ENCODE measurements at places on chromosomes 6 and 20.
A peak's percentile ranks its signal among the peaks of the same experiment; 100 is the strongest.

- H3K4me3 ChIP-seq = no peak overlapping the region
- no peak for DNase-seq
- no peaks in the 10 kb centered on the region for H3K36me3 ChIP-seq
- peaks cover 3% of the 10 kb centered on the region for H3K4me1 ChIP-seq
- H3K27me3 ChIP-seq = no peaks in the 10 kb centered on the region
These were observed 356.0 kb downstream of the HDGFL1 start for GRCh38 chr6:22925304-22925835.

DNA sequence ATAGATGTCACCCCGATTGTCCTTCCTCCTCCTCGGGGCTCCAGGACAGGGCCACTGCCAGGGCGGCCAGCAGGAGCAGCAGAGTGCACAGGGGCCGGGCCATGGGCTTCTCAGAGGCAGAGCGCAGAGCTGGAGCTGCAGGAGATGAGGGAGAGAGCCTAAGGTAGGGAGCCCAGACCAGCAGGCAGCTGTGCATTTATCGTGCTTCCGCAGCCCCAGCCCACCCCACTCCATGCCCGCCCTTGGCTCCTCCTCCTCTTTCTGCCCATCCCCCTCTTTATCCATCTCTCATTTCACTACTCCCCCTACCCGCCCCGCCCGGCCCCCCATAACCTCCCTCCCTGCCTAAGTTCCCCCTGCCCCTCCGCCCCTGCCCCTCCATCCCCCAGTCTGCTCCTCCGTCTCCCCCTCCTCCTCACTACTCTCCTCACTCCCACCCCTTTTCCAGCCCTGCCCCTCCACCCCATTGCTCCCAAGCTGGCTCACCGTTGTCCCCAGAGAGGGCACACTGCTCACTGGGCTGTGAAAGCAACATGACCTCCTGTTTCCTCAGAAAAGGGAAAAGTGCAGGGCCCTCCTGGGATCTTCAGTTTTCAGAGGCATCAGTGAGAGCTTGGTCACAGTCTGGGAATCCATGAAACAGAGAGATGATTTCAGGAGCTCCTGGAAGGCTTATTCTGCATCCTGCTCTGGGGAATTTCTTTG, 25.5 kb upstream of the CST1 start:
- no peak overlapping the region for H3K27ac ChIP-seq
- H3K4me1 ChIP-seq = no peaks in the 10 kb centered on the region
- no peaks in the 10 kb centered on the region for H3K36me3 ChIP-seq
- H3K27me3 ChIP-seq = no peaks in the 10 kb centered on the region

- no peak overlapping the region for H3K27ac ChIP-seq
- H3K4me1 ChIP-seq = no peaks in the 10 kb centered on the region
- no peak overlapping the region for H3K4me3 ChIP-seq
These were observed 263.2 kb upstream of the NT5E start for GRCh38 chr6:85186546-85187175.

- no peaks in the 10 kb centered on the region for H3K4me1 ChIP-seq
- H3K27ac ChIP-seq = no peak overlapping the region
- DNase-seq = no peak
- no peak overlapping the region for H3K4me3 ChIP-seq
- no peaks in the 10 kb centered on the region for H3K36me3 ChIP-seq
- no peaks in the 10 kb centered on the region for H3K27me3 ChIP-seq
These were observed 224.4 kb upstream of the SASH1 start for GRCh38 chr6:148118244-148118643.

DNA sequence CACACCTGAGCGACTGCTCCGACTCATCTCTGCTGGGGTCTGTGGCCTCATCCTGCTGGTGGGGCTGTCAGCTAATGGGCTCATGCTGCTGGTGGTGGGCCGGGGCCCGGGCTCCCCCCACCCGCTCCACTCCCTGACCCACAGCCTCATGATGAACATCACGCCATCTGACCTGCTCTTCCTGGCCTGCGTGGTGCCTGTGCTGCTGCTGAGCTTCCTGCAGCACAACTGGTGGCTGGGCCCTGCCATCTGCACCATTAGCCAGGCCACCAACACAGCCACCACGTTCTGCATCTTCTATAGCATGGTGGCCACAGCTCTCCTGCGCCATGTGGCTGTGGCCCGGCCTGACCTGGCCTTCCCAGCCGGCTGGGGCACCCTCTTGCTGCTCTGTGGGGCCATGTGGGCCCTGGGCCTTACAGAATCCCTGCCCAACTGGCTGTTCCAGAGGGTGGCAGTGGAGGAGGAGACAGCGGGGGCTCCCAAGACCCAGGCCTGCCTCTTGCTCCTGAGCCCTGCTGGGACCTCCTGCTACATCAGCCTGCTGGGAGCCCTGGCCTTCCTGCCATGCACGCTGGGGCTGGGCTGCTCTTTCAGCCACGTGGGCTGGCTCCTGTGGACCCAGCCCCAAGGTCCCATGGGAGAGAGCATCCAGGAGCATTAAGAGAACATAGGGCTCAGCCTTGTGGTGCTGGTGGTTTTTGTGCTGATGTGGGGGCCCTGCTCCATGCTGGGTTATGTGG, 39.6 kb downstream of the RAB44 start:
- H3K36me3 ChIP-seq = no peaks in the 10 kb centered on the region
- DNase-seq = no peak
- peaks cover 19% of the 10 kb centered on the region for H3K4me1 ChIP-seq
- H3K27me3 ChIP-seq = no peaks in the 10 kb centered on the region
- no peak overlapping the region for H3K27ac ChIP-seq

DNA sequence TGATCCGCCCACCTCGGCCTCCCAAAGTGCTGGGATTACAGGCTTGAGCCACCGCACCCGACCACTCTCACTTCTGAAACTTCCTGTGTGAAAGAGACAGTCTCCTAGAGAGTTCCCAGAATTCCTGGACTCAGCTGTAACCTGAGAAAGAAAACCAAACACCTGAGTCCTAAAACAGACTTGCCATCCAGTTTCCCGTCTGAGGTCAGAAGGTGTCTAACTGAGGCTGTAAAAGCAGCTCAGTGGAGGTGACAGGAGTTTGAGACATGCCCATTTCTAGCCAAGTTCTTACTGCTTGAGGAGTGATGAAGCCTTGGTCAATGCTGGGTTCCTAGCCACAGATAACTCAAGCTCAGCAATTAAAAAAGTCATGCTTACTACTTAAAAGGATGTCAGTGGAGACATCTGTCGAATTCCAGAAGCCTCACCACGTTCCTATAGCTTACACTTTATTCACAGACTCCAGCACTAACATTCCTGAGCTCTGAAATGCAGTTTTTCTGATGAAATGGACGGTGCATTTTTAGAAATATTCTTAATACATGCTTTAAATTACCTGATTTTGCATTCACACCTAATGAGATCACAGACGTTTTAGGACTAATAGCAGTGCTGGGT, 6.1 kb downstream of the UQCC2 start:
- no peak overlapping the region for H3K4me3 ChIP-seq
- no peaks in the 10 kb centered on the region for H3K27me3 ChIP-seq
- DNase-seq = no peak
- H3K36me3 ChIP-seq = peaks cover 26% of the 10 kb centered on the region
- H3K27ac ChIP-seq = no peak overlapping the region
- H3K4me1 ChIP-seq = peaks cover 29% of the 10 kb centered on the region

DNA sequence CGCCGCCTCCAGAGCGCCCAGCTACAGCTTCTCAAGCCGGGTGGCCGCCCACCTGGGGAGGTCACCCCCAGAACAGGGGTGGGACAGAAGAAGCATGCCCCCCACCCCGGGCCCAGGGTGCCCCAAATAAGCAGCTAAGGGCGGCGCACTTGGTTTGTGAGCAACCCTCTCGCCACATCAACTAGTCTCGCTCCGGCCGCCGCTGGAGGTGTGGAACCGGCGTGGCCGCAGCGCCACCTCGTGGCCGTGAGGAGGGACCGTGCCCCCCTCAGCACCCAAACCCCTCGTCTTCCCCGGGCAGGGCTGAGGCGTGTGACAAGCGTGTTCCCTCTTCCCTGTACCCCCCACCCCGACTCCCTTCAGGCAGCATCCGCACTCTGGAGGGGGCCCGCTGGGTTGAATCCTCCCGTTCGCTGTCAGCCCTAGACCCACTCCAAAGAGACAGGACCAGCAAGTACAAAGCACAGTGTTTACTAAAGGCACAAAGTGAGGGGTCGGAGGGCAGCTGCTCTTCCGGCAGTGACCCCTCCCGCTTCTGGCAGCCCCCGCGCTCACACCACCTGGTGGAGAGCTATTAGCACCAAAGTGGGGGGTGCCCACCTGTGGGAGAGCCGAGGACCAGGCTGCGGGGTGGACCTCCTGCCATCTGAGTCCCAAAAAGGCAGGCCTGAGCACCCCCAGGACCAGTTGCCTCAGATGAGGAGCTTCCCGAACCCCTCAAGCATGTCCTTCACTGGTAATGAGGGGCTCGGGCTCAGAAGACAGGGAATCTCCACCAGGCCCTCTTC, 45.4 kb downstream of the MDFI start:
- peak; percentile 69 for DNase-seq
- H3K4me1 ChIP-seq = peaks cover 3% of the 10 kb centered on the region
- peak overlapping the region; percentile 78 for H3K4me3 ChIP-seq
- H3K36me3 ChIP-seq = no peaks in the 10 kb centered on the region
- peaks cover 2% of the 10 kb centered on the region for H3K27me3 ChIP-seq

DNA sequence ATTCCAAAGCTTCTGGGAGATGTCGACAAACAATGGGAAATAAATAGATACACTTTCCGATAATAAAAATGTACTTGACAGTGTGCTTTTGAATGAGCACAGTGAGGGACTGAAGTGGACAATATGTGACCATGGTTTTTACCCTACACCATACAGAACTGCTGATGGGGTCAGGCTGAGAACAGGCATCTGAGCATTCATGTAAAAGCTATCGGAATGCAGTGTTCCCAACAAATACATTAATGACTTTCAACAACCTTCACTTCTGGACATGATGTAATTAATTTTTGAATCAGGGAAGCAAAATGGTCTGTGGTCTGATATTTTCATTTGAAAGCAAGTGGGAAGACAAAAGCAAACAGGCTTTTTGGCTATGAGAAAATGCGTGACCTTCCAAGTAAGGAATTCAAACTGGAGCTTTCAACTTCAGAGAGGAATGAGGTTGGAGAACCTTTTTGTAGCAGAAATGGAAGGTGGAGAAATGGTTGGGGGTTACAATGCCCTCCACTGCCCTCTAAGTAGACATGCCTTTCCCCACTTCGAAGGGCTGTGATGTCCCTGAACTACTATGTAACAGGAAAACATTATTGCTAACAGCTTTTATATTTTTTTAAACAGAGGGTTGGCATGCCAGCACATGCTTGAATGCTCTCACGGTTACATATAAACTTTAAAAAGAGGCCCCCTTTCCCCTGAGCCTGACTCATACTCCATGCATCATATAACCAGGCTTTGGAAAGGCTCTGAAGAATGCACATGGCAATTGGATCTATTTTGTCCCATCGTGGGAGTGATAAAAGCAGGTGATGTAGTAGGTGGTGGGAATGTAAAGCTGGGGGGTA, 203.5 kb upstream of the CITED2 start:
- peaks cover 3% of the 10 kb centered on the region for H3K27me3 ChIP-seq
- H3K36me3 ChIP-seq = no peaks in the 10 kb centered on the region
- H3K4me3 ChIP-seq = no peak overlapping the region
- no peak for DNase-seq
- H3K4me1 ChIP-seq = peaks cover 18% of the 10 kb centered on the region

- DNase-seq = no peak
- H3K27ac ChIP-seq = no peak overlapping the region
- peaks cover 5% of the 10 kb centered on the region for H3K36me3 ChIP-seq
- peaks cover 54% of the 10 kb centered on the region for H3K4me1 ChIP-seq
- peak overlapping the region; percentile 28 for H3K4me3 ChIP-seq
- H3K27me3 ChIP-seq = peaks cover 51% of the 10 kb centered on the region
These were observed 11.1 kb downstream of the TOX2 start for GRCh38 chr20:43925801-43926200.

GRCh38 chr6:20819774-20820400, 285.6 kb downstream of the CDKAL1 start:
- no peak overlapping the region for H3K27ac ChIP-seq
- peaks cover 3% of the 10 kb centered on the region for H3K4me1 ChIP-seq
- H3K27me3 ChIP-seq = no peaks in the 10 kb centered on the region
- no peak for DNase-seq

DNA sequence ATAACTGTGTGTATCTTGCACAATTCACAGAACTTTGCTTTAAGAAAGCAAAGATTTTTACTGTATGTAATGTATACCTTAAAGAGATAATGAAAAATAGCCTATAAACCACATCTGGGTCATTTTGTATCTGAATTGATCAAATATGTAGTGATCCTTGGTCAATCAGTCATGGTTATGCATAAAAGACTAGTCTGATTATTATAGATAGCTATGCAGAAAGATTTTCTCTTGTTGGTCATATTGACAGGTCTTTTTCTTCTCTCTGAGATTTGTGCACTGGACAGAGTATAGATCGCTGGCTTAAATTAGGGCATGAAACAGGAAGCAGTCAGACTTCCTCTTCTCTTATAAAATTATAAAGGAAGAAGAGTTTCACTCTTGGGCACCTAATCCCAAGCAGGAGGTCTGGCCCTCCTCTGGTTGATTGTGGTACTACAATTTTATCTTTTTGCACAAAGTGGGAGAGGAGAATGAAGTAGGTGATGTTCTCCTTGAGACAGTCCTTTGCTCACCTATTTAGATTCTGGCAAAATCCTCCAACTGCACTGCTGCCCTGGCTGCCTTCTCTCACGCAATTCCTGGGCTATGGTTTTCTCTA, 380.9 kb upstream of the RGS17 start:
- H3K27me3 ChIP-seq = no peaks in the 10 kb centered on the region
- no peak overlapping the region for H3K27ac ChIP-seq
- no peaks in the 10 kb centered on the region for H3K36me3 ChIP-seq
- H3K4me3 ChIP-seq = no peak overlapping the region
- DNase-seq = no peak

Measured in T-helper 2 cell treated with Interferon-gamma antibody and Interleukin-4, amounts not matched to agents 5 μg/mL and 100 μg/mL, for 36 hours (primary cell).